Gastroesophageal sphincter (tissue), 4 donors: ENCODE measurements at places on chromosomes 11 and 22. TPM values are rescaled to one million over a fixed set of nuclear protein-coding genes. Genes with fewer than 3 reads are reported as not detected.

DNA sequence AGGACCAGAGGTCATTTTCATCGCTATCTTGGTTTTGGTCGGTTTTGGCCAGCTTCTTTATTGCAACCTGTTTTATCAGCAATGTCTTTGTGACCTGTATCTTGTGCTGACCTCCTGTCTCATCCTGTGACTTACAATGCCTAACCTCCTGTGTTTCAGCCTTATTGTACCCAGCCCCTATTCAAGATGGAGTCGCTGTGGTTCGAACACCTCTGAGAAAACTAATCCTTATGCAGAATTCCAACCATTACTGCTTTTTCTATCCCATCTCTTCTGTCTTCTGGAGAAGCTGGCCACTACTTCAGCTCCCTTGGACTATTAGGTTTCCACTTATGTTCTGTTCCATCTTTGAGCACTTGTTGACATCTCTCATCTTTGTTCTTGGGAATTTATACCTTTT, 62.6 kb downstream of the METTL15 start:
- ATAC-seq = no peak

DNA sequence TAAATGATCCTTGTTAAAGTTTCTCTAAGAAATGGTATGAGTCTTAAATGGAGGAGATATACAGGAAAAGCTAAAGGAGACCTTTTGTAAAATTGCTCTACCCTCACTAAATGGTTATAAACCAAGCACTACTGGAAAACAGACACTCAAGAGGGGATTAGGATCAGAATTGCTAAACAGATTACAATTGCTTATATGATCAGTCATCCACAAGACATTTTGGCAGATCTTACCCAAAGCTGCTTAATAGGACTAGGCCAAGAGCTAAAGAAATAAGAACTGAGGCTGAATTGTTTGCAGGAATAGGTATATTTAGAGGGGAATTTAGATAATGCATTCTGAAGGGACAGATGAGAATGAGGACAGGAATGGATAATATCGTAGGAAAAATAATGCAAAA, 9.5 kb downstream of the HARBI1 start:
- ATAC-seq = no peak

- ATAC-seq = no peak
Measured at GRCh38 chr11:88327061-88327460, 10.5 kb downstream of the CTSC start.

DNA sequence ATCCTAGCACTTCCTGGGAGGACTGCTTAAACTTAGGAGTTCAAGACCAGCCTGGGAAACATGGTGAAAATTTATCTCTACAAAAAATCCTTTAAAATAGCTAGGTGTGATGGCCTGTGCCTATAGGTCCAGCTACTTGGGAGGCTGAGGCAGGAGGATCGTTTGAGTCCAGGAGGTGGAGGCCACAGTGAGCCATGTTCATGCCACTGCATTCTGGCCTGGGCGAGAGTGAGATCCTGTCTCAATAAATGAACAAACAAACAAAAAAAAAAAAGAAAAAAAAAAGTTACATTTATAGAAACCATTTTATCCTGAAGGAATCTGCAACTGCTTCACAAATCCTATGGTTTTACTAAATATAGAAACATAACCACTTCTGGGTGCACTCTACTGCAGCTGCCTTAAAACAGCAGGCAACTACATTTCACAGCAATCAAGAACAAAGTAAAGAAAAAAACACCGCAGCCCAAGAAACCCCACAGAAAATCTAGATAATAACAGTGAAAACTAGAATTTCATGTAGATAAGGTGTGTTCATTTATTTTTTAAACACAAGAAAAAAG, 75.9 kb upstream of the GAB2 start:
- no peak for ATAC-seq

DNA sequence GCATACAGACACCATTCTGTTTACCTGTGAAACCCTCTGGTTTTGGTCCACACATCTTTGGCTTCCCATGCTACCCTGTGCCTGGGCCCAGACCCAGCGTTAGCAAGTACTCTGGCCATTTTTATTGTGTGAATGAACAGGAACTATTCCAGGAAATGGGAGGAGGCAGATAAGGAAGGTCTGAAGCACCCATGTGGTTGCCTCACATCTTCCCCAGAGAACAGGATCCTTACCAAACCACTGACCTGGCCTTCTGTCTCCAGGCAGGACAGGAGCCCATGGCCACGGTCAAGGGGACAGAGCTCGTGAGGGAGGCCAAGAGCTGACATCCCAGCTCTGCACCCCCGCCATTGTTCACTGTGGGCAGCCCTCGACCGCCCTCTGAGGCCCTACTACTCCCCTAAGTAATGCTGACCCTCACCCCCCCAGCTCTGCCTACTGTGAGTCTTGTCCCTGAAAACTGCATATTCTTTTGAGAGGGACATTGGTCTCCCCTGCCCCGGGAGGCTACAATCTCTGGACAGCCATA, 97.7 kb upstream of the TP53I11 start:
- no peak for ATAC-seq

- no peak for ATAC-seq
Measured at GRCh38 chr11:66639066-66639813, 737 bp downstream of the RBM4 start.

- ATAC-seq = peak; percentile 70
Measured at GRCh38 chr11:117876341-117877119, at the start of gene FXYD6. TSS of gene FXYD6 (minus strand) at chr11:117876658. CDS start at chr11:117842776, 33,882 bp downstream.

DNA sequence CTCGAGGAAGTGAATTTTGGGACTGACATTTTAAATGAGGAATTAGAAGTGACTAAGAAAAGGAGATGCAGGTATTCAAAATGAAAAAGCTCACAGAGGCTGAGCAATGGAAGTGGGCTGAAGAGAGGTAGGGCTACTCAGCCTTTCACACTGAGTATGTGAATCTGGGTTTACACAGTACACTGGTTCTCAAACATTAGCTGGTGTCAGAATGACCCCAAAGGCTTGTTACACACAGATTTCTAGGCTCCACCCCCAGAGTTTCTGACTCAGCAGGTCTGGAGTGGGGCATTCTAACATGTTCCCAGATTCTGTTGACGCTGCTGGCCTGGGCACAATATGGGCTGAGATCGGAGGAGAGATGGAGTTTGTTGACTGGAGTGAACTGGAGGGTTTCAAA, 32.8 kb downstream of the CADM1 start:
- ATAC-seq = no peak

GRCh38 chr11:72375241-72375960, 58.9 kb downstream of the CLPB start:
- no peak for ATAC-seq

DNA sequence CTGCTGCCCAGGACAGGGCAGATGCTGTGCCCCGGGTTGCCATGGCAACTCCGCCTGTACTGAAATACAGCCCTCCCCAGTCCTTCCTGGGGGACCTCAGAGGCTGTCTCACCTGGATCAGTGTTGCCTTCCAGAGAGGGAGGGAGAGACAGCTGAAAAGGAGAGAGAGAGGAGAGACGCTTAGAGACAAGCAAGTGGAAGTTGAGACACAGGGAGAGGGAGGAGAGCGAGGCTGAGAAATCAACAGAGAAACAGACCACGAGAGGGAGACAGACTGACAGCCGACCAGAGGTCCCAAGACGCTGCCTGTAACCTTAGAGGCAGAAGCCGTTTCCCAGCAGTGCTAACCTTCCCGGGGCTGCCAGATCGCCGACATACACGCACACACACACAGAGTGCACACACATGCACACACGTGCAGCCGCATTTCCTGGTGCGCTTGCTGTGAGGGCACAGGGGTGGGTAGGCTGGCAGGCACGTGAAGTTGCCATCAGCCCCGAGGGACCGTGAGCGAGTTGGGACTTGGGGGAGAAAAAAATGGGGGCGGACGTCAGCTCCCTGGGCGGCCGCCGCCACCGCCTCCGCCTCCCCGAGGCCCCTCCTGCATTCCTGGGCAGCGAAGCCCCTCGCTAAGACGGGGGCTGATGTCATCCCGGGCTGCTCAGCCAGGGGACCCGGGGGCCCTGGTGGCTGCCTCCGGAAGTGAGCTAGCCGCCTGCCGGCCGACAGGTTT, 88.6 kb upstream of the CRYBB3 start:
- ATAC-seq = peak; percentile 86

DNA sequence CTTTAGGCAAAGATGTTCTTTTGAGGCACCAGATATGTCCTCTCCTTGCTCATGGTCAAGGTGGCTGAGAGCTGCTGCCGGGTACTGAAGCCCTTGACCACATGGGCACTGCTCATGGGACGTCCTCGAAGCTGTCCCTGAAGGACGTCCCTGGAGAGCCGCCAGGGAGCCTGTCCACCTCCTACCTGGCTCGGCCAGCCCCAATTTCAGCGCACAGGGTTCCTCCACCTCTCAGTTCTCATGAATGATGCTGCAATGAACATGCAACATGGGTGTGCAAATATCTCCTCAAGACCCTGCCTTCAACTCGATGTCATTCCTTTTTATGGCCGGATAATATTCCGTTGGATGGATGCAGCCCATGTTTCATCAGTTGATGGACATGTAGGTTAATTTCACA, 24.4 kb upstream of the TOLLIP start:
- ATAC-seq = no peak

GRCh38 chr11:18720808-18721560, 5.0 kb downstream of the IGSF22 start:
- peak; percentile 94 for ATAC-seq

DNA sequence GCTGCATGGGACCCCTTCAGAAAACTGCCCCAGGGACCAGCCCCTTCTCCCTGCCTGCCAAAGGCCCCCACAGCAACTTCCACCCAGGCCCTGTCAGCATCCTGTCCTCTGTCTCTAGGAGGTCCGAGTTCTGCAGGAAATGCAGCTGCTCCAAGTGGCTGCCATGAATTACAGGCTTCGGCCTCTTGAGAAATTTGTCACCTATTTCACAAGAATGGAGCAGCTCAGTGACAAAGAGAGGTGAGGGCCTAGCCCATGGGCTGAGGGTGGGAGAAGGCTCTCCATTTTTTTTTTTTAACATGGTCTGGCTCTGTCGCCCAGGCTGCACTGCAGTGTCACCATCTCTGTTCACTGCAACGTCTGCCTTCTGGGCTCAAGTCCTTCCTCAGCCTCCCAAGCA, 7.3 kb downstream of the RGL4 start:
- ATAC-seq = no peak

- no peak for ATAC-seq
Measured at GRCh38 chr11:32138902-32139301, 48.0 kb downstream of the RCN1 start.

DNA sequence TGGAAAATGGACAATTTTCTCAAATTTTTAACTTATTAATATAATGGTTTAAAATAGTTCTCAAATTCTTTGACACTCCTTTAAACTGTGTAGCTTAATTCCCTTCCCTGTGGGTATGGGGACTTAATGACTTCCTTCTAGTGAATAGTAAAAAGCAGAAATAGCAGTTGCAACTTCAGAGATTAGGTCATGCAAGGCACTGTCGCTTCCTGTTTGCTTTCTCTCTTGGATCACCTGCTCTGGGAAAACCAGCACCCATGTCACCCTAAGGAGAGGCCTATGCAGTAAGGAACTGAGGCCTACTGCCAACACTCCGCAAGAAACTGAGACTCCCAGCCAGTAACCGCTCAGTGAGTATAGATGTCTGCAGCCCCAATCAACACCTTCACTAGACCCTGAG, 5.5 kb upstream of the PANX3 start:
- ATAC-seq = no peak

DNA sequence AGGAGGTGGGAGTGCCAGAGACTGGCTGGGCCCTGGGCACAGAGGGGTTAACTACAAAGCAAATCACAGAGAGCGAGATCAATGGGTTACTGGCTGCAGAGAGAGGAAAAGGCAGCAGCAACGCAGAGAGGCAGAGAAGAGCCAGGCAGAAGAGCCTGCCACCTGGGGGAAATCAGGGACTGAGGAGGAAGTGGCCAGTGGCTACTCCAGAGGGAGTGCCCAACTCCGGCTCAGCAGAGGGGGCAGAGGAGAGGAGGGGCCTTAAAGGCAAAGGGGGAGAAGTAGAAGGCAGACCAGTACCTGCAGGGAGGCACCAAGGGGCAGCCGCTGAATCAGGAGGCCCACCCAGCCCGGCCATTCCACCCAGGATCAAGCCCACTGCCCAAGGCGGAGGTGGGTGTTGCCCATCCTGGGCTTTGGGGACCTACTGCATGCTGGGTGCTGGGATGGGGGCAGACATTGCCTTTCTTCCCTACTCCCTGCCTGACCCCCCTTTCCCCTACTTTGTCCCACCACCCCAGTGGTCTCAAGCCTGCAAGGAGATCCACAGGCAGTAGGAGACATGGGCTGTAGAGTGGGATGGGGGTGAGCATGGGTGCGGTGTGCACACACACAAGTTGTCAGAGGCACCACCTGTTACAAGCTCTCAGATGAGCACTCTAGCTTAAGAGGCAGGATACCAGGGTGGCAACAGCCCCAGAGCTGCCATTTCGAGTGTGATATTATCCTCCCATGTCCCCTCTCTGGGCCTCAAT, 926 bp upstream of the GALR3 start:
- ATAC-seq = no peak

- no peak for ATAC-seq
Measured at GRCh38 chr11:15835788-15836411, 520.4 kb downstream of the SOX6 start.

GRCh38 chr11:38345286-38345685, 1747.2 kb upstream of the RAG2 start:
- no peak for ATAC-seq

DNA sequence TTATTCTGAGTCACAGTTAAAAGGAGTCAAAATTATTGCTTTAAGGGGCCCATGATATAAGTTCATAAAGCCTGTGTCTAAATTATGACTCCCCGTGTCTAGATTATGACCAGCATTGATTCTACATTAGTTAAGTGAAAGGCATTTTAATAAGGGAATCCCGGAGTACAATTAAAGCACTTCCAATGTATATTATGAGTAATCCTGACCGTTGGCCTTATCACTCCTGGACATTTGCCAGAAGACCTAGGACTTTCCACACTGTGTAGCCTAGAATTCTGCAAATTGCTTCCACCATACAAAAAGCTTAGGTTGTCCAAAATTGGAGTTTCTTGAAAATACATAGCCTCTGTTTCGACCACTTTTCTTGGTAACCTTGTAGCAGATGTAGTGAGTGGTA, 1292.6 kb downstream of the LRRC4C start:
- ATAC-seq = no peak

Gene LGR4
- 35.9 TPM for total RNA-seq

Gene OR4A15
- total RNA-seq = not detected

Gene PRRG4
- total RNA-seq = 2.9 TPM

Gene LIF
- total RNA-seq = 0.58 TPM

Gene FOLR2
- total RNA-seq = 15.4 TPM

Gene ADM2
- total RNA-seq = not detected

Gene HSPB2
- 5.5 TPM for total RNA-seq

Gene OR51B5
- total RNA-seq = not detected

Gene APOBEC3B
- total RNA-seq = not detected

Gene IRAG1
- total RNA-seq = 156 TPM

Gene UBQLN3
- 0.15 TPM for total RNA-seq

Gene OR5P2
- not detected for total RNA-seq

Gene IMMP1L
- total RNA-seq = 38.6 TPM
